Stimulated activated CD4-positive, alpha-beta T cell treated with anti-CD3 and anti-CD28 coated beads, TNF-alpha, amount 100 ng/mL, for 1 hour (primary cell): ENCODE measurements at places on chromosomes 2 and 18.

DNA sequence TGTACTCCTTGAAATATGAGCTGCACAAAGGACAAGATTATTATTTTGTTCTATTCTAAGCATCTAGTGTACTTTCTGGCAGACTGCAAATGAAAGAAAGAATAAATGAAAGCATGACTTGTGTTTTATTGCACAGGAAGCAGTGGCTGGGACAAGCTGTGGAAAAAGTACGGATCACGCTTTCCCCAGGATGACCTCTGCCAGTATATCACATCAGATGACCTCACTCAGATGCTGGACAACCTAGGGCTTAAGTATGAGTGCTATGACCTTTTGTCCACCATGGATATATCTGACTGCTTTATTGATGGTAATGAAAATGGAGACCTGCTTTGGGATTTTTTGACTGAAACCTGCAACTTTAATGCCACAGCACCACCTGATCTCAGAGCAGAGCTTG lies 49.4 kb downstream of the HNMT start:
- no peak for DNase-seq

- no peak for DNase-seq
Measured at GRCh38 chr2:223060201-223060825, 8.3 kb downstream of the KCNE4 start.

GRCh38 chr2:12120281-12121150 lies 374.1 kb downstream of the LPIN1 start:
- no peak for DNase-seq

DNA sequence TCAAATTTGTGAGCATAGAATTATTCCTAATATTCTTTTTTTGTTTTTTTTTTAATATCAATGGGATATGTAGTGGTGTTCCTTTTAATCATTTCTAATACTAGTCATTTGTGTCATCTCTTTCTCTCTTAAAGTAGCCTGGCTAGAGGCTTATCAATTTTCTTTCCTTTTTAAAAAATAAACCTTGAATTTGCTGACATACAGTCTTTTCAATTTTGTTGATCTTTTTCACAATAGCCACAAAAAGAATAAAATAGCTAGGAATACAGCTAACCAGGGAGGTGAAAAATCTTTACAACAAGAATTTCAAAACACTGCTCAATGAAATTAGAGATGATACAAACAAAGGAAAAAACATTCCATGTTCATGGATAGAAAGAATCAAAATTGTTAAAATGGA lies 192.6 kb downstream of the ARL6IP6 start:
- DNase-seq, result no peak

GRCh38 chr2:236956031-236956618 lies 129.6 kb upstream of the COPS8 start:
- no peak for DNase-seq

GRCh38 chr18:74197705-74198341 lies 49.5 kb downstream of the TIMM21 start:
- no peak for DNase-seq

DNA sequence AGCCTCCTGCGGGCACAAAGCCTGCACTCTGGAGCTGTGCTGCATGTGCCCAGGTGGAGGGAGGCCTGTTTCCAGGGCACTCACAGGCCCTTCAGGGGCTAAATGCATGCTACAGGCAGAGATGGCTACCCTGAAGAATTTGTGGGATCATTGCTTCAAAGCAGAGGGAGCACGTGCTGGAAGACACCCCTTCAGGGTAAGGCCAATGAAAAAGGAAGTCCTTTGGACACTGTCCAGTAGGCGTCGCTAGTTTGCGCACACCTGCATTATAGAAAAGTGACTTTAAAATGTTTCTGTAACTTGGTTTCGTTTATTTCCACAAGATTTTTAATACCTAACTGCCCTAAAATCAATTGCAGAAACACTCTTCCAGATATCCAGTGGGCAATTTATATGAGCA lies 325.3 kb downstream of the ZNF516 start:
- no peak for DNase-seq

GRCh38 chr2:30932870-30933269 lies 125.6 kb upstream of the CAPN13 start:
- no peak for DNase-seq

DNA sequence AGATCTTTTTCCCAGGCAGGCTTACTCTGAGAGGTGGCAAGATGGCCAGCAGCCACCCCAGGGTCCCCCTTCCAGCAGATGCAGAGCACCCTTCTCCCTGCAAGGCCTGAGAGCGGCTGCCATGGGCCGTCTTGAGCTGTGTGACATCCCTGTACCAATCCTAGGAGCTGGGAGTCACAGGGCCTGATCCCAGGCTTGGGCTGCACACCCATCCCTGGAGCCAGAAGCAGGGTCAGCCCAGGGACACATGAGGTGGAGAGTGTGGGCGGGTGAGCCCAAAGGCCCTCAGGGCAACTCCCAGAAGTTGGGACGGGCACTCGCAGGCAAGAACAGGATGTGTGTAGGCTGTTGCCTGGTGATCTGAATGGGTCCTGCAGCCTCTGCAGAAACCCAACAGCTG lies 40.5 kb downstream of the CROCC2 start:
- DNase-seq, result no peak

GRCh38 chr2:38907743-38908562 lies 18.3 kb downstream of the ARHGEF33 start:
- DNase-seq, result no peak

GRCh38 chr2:45857275-45857609 lies 205.8 kb downstream of the PRKCE start:
- no peak for DNase-seq

GRCh38 chr18:61825386-61825785 lies 67.4 kb downstream of the RNF152 start:
- no peak for DNase-seq

DNA sequence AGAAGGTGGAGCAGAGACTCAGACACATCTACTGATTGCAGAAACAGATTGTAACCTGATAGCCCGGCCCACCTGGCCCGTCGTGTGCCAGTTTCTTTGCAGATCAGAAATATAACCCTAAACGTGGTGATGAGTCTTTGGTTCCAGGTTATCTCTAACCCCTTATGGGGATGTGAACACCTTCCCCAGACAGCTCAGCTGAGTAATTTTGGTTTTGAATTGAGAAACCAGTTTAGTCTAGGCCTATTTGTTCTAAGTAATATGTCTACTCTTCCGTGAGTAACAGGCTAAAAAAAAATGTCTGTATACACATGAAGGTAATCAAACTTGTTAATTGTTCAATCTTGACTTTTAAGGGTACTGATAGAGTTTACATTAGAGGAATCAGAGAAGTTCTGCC lies 35.7 kb downstream of the RASGRP3 start:
- no peak for DNase-seq

DNA sequence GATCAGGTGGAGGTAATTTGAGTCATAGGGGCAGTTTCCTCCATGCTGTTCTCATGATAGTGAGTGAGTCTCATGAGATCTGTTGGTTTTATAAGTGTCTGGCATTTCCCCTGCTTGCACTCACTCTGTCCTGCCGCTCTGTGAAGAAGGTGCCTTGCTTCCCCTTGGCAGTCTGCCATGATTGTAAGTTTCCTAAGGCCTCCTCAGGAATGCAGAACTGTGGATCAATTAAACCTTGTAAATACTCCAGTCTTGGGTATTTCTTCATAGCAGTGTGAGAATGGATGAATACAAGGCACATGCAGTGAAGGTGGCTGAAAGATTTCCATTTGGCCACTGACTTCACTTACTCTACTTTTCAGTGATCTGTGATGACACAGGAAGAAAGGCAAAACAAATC lies 133.7 kb downstream of the SH3BP4 start:
- no peak for DNase-seq

GRCh38 chr2:46308081-46308480 lies 10.9 kb downstream of the EPAS1 start:
- DNase-seq, result no peak

DNA sequence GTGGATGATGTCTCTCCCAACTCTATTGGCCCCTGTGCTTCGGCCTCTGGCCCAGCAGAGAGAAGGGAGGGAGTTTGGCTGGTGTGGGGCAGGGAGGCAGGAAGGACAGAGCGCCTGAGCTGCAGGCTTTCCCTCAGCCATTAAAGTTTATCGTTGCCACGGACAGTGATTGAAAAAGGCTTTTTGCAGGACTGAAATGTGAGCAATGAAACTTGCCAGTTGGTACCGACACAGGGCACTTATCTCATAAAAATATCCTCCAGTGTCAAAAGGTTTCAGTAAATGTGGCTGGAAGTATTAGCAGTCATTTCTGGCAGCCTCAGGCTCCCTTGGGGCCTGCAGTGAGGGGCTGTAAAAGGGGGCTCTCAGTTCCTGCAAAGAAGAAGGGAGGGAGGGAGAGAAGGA lies 169.2 kb downstream of the GLI2 start:
- DNase-seq, result no peak

- no peak for DNase-seq
Measured at GRCh38 chr2:157182204-157182709, 75.2 kb upstream of the GALNT5 start.

- no peak for DNase-seq
Measured at GRCh38 chr2:42906557-42907411, 114.4 kb upstream of the HAAO start.

GRCh38 chr2:182761903-182762302 lies 45.8 kb downstream of the DNAJC10 start:
- DNase-seq, result no peak

GRCh38 chr18:5103286-5103685 lies 93.8 kb downstream of the AKAIN1 start:
- DNase-seq, result no peak

DNA sequence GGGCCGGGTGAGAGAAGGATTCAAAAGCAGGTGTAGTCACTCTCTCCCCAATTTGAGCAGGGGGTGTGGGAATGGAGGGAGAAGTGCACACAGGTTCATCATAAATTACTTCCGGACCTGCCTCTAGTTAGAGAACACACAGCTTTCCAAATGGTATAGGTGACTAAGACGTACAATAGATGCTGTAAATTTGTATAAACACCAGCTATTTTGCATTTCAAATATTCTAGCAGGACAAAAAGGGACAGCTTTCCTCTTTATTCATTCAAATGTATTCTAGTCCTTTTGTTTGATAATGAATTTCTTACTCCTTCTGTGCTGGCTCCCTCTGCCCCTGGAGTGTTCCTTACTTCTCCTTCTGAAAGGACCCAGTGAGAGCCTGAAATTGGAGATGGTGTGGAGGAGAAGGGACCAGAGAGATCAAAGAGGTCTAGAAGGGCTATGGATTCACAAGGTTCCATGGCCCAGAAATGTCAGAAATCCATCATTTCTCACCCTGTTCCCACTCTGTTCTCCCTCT lies 53.2 kb upstream of the SH3BP4 start:
- DNase-seq, result no peak

GRCh38 chr2:232162187-232162586 lies 200.7 kb downstream of the DIS3L2 start:
- DNase-seq, result no peak

DNA sequence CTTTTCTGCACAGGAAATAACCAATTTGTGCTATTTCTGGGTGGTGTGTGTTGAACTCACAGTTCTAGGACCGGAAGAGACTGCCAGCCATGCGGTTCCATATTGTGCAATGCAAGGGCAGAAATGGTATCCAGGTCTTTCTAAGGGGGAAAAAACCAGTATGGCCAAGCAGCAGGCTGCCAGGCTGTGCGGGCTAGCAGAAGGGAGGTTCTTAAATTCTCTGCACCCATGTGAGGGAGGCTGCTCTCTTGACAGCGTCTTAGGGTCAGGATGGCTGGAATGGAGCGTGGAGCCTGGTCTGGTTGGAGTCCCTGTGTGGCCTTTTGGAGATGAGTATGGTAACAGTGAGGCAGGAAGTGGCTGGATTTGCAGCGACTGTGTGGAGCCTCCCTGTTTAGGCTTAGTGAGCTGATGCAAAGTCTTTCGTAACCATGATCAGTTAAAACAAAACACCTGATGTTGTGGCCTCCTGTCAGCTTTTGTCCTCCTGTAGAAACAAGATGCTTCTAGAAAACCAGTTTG lies 52.6 kb downstream of the NCK2 start:
- no peak for DNase-seq

DNA sequence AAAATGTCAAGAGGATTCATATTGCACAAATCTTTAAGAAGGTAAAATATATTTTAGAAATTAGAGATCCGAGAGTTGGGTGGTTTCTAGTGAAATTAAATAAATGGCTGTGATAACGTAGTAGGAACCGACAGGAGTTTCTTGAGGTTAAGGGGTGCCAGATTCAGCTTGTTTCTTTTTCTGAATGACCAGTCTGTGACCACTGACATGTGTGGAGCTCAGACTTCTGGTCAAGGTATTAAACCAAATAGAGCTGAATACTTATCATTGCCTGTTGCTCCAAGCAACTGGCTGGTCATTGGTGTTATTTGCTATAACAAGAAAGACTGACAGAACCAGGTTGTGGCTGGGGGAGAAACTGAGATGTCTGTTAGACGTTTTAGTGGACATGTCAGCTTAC lies 408.2 kb upstream of the HS6ST1 start:
- no peak for DNase-seq

DNA sequence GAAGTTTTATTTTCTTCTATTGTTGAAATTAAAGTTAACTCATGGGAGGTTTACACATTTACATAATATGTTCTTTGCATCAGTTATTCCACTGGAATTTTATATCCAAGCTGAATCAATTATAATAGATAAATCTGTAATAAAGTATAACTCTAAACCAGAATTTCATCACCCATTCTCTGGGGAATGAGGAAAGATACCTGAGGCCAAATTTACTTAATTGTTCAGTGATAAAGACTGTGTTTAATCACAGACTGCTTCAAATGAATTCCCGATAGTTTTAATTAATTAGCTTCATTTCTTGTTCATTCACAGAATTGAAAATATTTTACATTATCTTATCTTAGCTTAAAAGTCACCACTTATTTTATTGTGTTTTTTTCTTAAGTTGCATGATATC lies 562.5 kb downstream of the ERBB4 start:
- DNase-seq, result no peak

DNA sequence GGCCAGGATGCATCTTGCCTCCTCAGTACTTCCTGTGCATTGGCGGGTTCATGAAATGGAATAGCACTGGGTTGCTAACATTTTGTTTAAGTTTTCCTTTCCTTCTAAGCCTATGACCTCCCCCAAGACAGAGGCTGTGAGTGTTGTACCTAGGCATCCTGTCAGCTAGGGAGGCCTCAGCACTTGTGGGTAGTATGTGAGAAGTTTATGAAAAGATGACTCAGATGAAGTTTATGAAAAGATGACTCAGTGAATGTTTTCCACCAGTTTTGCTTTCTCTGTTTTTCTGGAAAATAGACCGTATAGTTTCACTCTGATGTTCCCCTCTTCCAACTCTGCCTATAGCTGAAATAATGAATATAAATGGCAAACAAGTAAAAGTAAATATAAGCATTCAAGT lies 412.9 kb downstream of the TMEM182 start:
- DNase-seq, result no peak

- DNase-seq, result no peak
Measured at GRCh38 chr2:71512386-71512785, 59.0 kb downstream of the DYSF start.

DNA sequence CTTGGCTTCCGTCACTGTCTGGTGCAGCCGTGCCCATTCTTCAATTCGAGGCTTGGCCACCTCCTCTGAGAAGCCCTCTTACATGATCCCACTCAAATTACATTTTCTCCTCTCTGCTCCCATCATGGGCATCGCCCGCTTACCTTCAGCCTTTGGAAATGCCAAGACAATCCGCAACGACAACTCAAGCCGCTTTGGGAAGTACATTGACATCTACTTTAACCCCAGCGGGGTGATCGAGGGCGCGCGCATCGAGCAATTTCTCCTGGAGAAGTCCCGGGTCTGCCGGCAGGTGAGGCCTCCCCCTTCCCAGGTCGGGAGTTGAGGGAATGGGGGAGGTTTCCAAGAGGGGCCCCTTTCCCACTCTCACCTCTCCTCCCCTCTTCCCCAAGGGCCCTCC lies 38.3 kb downstream of the MYO7B start:
- DNase-seq, result no peak
